Heart left ventricle (tissue), 16 donors: ENCODE measurements at places on chromosomes 7 and 10. TPM values are rescaled to one million over a fixed set of nuclear protein-coding genes. Genes with fewer than 3 reads are reported as not detected.
A peak's percentile ranks its signal among the peaks of the same experiment; 100 is the strongest.

The ARID5B gene
- 34.6 TPM for total RNA-seq

- no peak for DNase-seq
Observed at GRCh38 chr10:58721601-58722281, 209.1 kb downstream of the BICC1 start.

GRCh38 chr10:22609719-22610465 is 104.5 kb downstream of the PIP4K2A start:
- no peak for DNase-seq

- DNase-seq, result peak; percentile 81
Observed at GRCh38 chr10:11086177-11086840, 68.6 kb downstream of the CELF2 start.
